D721Med (cell line): ENCODE measurements at places on chromosomes 7 and 10.

DNA sequence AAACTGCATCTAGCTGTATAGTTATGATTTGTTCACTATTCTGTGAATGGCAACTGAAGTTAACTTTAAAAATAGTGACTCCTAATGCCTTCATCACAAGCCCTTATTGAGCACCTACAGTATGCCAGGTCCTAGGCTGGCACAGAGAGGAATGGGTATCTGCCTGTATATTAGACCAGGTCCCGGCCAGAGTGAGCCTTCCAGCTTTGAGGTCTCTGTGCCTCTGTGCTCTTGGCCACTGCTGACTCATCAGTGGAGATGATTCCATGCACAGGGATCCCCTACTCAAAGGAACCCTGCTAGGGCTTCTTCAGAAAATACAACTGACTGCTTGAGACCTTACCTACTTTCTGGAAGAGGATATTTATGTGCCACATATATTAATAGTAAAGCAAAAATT, 118.4 kb downstream of the GFRA1 start:
- DNase-seq, result no peak

- no peak for DNase-seq
Observed at GRCh38 chr10:131002031-131002861, 309.3 kb downstream of the TCERG1L start.

DNA sequence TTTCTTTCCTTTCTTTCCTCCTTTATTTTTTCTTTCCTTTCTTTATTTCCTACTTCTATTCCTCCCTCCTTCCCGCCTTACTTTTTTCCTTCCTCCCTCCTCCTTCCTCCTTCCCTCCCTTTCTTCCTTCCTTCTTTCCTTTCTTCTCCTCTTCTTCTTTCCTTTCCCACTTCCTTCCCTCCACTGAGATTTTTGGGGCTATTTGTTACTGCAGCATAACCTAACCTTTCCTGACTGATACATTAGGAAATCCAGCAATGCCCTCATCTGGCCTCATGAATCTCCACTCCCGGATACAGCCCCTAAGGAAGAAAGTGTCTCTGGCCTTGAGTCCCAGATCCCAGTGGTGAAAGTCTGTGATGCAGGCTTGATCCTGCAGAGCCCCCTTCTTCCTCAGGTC, 38.6 kb upstream of the BAIAP2L1 start:
- DNase-seq, result no peak

- DNase-seq, result no peak
Observed at GRCh38 chr7:124460555-124460954, 305.0 kb downstream of the GPR37 start.

GRCh38 chr10:99658622-99659030, 683 bp upstream of the ENTPD7 start:
- DNase-seq, result no peak

- no peak for DNase-seq
Observed at GRCh38 chr10:96292971-96293920, 11.0 kb upstream of the DNTT start.
